Stimulated activated CD8-positive, alpha-beta memory T cell treated with anti-CD3 and anti-CD28 coated beads, Interleukin-2, amount 100 ng/mL, for 1 hour (primary cell): ENCODE measurements at places on chromosomes 12 and 14.

DNA sequence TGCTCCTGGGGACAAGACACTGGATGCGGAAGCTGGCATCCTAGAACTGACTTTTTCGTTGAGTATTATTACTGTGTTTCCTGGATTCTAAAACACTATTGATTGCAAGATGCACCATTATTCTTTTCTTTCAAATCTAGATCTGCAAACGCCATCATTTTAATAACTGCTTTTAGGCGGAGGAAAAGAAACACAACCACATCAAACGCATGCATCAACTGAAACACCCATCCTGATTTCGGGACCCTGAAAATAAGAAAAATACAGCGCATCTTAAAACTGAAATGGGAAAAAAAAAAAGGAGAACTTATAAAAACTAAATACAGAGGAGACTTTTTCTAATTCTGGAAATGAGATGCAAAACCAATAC, 103.7 kb upstream of the MAX start:
- DNase-seq = no peak

DNA sequence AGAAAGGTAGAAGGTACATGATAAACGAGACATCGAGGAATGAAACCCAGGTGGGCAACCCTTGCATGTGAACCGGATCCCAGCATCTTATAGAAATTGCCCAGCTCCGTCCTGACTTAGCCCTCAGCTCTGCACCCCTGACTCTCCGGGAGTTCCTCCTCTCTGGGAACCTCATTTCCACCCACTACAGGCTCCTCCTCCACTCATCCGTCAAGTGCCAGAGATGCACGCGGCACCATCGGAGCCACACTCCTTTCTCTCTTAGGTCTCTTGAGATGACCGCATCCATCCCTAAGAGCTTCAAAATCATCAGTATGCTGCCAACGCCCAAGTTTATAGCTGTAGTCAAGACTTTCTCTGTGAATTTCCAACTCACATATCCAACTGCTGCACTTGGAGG, 84.7 kb downstream of the TTC7B start:
- no peak for DNase-seq

- no peak for DNase-seq
These were observed 77.8 kb upstream of the BTG1 start for GRCh38 chr12:92223481-92223880.

GRCh38 chr12:107254258-107254856, 161.0 kb upstream of the CRY1 start:
- no peak for DNase-seq

GRCh38 chr12:8675591-8676036, 13.0 kb upstream of the MFAP5 start:
- DNase-seq = no peak
